ENCODE measurements at places on chromosomes 2 and 18.

GRCh38 chr2:8566155-8566670 is 115.6 kb upstream of the ID2 start:
- no peak for DNase-seq

- peak; percentile 65 for DNase-seq
These were observed 3.8 kb downstream of the LBH start for GRCh38 chr2:30235008-30235655.

DNA sequence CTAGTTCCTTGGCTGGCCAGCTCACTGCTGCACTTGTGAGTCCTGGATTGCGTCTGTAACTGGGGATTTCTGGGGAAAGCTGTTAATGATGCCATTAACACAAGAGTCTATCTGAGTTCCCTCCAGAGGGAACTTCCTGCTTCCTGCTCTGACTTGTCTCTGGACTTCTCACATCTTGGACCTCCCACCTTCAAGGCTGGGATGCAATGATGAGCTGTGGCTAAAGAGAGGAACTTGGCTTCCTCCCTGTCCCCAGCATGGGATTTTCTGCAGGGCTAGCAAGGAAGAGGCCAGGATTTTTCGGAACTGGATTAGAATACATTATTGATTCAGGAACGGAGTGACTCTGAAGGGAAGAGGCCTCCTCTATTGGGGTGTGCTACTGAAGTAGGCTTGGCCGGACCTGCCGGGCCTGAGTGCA is 155.5 kb downstream of the CLIP4 start:
- DNase-seq = no peak

DNA sequence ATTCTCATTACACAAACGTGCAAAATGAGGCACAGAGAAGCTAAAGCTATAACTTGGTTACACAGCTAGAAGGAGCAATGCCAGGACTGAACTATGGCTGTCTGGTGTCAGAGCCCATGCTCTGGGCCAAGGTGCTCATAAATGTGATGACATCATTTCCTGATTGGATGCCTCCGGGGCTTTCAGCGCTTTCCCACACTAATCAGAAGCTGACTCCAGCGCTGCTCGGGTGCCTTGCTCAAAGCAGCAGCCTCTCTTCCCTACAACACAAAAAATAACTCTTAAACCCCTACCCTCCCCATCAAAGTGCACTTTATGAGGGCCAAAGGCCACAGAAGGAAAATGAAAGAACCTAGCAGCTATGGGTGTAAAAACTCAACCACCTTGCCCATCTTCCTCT is 90.7 kb downstream of the STK39 start:
- DNase-seq = no peak

GRCh38 chr18:3162181-3162580 is 57.6 kb downstream of the MYOM1 start:
- DNase-seq = no peak

All from activated T-cell treated with anti-CD3 and anti-CD28 coated beads for 48 hours (primary cell).